ENCODE measurements at places on chromosomes 2 and 18. TPM values are rescaled to one million over a fixed set of nuclear protein-coding genes. Genes with fewer than 3 reads are reported as not detected.
A peak's percentile ranks its signal among the peaks of the same experiment; 100 is the strongest.

- DNase-seq: no peak
These were observed 47.3 kb upstream of the PAPOLG start for GRCh38 chr2:60708630-60709320.

DNA sequence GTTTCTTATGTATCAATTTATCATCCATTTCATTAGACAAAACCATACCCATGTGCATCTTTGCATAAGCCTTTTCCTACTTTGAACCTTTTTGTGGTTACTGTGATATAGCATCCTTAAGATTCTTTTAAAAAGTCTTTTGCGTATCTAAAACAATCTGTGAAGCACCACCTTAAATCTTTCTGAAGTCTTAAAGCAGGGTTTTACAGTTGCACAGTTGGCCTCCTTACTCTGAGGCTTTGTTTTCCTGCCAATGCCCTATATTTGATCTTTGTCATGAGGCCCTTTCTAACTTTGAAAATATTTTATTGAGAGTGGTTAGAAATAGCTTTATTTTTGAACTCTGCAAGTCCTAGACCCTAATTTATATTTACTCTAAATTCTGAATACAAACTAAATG, 163.4 kb upstream of the MAP3K20 start:
- no peak for DNase-seq

GRCh38 chr2:45651415-45652089, at the start of gene PRKCE:
Gene PRKCE (plus strand): TSS chr2:45651675.
- peak; percentile 74 for DNase-seq

The LYG2 gene
- polyA plus RNA-seq: not detected

The THOC1 gene
- polyA plus RNA-seq: 9.7 TPM

The ACVR1C gene
- polyA plus RNA-seq: 0.09 TPM
